ENCODE measurements at places on chromosomes 12 and 14.
A peak's percentile ranks its signal among the peaks of the same experiment; 100 is the strongest.

- no peak for DNase-seq
Observed at GRCh38 chr14:92624764-92625163, 111.2 kb downstream of the RIN3 start.

DNA sequence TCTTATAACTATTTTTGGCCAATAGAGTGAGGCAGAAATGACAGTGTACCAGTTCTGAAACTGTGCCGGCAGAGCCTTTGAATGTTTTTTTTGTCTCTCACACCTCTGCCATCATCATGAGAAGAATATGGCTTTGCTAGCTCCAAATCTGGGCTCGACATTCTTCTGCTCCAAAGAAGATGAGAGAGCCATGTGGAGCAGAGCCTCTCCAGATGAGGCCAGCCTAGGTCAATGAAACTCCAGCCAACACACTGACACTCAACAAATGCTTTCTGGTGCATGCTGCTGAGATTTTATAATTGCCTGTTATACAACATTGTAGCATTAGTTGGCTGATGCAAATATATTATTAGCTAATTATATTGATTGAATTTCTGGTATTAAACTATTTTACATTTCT is 154.7 kb downstream of the SLC38A4 start:
- no peak for DNase-seq

GRCh38 chr12:65938807-65939206 is 114.5 kb downstream of the HMGA2 start:
- DNase-seq = no peak

DNA sequence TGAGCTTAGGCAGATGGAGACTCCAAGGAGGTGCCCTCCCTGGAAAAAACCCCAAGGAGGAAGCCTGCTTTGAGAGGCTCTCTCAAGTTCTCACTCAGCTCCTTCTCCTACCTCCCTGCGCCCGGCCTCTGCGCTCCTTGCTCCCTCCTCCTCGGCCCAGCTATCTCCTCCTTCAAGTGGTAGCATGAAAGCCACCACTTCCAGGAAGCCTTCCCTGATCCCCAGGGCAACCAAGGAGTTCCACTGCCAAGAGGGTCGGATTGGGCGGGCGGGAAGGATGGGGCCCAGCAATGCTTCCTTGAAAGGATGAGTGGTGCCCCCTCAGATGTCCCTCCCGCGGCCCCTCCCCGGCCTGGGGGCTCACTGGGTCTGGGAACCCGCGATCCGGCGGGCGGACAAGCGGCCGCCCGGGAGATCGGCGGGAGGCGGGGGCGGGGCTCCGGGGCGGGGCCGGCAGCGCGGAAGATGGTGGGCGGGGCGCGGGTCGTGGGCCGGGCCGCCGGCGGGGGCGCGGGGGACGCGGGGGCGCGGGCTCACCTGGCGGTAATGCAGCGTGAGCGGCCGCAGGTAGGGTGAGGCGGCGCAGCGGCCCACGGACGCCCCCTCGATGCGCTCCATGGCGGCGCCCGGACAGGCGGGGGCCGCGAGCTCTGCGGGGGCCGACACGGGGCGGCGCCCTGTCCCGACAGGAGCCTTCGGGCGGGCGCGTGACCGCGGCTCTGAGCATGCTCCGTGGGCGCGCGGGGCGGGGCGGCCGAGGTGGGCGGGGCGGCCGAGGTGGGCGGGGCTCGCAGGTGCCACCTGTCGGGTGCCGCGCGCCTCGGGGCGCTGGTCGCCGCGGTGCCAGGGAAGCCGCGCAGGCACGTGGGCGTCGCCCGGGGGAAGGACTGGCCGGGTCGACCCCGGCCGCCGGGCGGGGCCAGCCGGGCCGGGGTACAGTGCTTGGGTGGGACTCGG is at the start of gene NUDT14:
Gene NUDT14, minus strand, starts transcription at position 721 of the 957 bp plus-strand sequence. Its CDS starts 103 bp downstream, at position 618.
- no peak for DNase-seq

DNA sequence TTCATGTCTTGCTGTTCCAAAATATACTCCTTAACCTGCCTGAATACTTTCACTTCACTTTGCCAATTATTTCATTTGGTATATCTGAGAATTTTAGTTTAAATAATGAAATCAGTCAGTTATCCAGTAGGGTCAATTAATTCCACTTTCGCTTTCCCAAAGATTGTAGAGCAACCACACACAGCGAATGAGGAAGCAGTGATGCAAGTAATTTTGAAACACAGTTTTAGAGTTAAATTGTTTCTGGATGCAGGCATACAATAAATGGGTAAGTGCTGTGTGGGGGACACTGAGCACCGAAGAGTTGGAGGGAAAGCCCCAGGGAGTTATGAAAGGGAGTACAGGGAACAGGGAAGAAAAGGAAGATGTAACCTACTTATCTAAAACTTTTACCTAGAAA is 62.8 kb downstream of the TSHR start:
- DNase-seq = no peak

- DNase-seq = peak; percentile 68
Observed at GRCh38 chr14:68884031-68885030, 91.5 kb upstream of the ZFP36L1 start.

DNA sequence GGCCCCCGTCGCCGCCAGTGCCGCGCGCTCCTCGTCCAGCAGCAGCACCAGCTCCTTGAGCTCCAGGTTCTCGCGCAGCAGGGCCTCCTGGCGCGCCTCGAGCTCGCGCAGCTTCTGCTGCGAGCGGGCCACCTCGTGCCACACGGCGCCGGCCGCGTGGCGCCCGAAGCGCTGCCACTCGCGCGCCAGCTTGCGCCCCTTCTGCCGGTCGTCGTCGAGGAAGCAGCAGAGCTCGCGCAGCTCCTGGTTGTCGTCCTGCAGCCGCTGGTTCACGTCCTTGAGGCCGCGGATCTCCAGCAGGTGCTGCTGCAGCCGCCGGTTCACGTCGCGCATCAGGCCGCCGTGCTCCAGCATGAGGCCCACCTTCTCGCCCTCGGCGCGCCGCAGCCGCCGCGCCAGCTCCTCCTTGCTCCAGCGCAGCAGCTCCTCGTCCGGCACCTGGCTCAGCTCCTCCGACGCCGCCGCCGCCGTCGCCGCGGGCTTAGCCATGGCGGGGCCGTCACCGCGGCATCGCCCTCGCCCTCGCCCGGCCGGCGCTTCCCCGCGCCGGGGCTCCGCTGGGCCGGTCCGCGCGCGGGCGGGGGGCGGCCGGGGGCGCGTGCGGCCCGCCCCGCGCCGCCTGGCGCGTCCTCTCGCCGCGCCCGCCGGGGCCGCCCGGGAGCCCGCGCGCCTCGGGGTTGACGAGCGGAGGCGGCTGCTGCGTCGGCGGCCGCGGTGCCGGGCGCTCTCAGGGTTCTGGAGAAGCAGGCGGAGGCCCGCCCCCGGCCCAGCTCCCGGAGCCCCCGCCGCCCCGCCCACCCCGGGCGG is at the start of gene CCDC85C:
Gene CCDC85C, minus strand, starts transcription at position 737 of the 807 bp plus-strand sequence. Its CDS starts 248 bp downstream, at position 489.
- DNase-seq = no peak

- DNase-seq = no peak
Observed at GRCh38 chr12:19547271-19547671, 108.0 kb downstream of the AEBP2 start.

GRCh38 chr12:3515506-3515905 is 24.5 kb downstream of the PRMT8 start:
- DNase-seq = no peak

DNA sequence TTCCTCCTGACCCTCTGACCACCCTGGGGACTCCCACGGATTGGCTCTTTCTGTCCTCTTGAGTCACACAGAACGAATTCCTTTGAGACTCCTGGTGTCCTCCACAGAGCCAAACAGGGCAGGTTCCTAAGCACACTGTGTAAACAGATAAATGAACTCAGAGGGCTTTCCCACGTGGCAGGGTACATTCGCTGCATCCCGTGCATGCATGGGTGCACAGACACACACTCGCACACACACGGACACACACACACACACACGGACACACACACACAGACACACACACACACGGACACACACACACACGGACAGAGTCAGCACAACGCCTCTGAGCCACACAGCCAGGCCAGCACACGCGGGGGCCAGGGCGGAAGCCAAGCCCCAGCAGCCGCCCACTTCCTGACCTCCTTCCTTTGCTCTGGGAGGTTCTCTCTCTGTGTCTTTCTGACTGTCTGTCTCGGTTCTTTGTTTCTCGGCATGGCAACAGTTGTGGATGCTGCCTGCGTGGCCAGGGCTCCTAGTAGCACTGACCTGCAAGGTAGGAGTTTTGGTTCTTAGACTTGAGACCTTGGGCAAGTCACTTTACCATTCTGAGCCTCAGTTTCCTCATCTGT is 706 bp downstream of the CRACR2A start:
- DNase-seq = no peak

GRCh38 chr12:133105620-133106019 is 24.5 kb downstream of the ZNF891 start:
- no peak for DNase-seq

- DNase-seq = no peak
Observed at GRCh38 chr14:88204221-88204620, 118.8 kb downstream of the KCNK10 start.

GRCh38 chr12:12214635-12215131 is 52.2 kb downstream of the LRP6 start:
- no peak for DNase-seq

DNA sequence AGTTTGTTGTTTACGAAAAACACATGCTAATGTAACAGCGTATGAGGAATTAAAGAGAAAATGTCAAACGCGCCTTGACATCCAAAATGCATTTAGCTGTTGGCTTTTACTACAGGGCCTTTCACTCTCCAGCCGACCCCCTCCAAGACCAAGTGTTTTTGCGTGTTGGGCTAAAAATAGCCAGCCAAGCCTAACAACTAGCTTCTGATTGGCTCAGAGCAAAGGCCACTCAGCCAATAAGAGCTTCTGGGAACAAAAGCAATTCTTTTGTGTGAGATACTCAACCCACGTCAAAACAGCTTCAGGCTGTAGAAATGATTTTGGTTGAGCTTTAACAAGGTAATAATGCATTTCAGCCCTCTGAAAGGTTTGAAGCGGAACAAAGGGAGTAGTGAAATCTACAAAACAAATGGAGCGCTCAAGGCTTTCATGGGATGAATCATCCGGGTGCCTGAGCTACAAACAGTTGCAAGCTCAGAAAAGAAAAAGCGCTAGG is 198.7 kb upstream of the DCN start:
- no peak for DNase-seq

DNA sequence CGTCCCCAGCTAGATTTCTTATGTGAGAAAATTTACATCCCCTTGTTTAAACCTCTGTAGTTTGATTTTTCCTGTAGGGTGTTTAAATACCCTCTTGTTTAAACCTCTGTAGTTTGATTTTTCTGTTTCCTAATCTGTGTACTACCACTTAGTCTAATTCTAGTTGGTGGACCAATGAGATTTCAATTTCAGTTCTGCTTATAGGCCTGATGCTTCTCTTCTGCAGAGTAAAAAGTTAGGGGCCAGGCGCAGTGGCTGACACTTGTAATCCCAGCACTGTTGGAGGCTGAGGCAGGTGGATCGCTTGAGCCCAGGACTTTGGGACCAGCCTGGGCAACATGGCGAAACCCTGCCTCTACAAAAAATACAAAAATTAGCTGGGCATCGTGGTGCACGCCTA is 11.5 kb downstream of the UBC start:
- no peak for DNase-seq

GRCh38 chr14:96410119-96410518 is 18.2 kb downstream of the AK7 start:
- DNase-seq = no peak

DNA sequence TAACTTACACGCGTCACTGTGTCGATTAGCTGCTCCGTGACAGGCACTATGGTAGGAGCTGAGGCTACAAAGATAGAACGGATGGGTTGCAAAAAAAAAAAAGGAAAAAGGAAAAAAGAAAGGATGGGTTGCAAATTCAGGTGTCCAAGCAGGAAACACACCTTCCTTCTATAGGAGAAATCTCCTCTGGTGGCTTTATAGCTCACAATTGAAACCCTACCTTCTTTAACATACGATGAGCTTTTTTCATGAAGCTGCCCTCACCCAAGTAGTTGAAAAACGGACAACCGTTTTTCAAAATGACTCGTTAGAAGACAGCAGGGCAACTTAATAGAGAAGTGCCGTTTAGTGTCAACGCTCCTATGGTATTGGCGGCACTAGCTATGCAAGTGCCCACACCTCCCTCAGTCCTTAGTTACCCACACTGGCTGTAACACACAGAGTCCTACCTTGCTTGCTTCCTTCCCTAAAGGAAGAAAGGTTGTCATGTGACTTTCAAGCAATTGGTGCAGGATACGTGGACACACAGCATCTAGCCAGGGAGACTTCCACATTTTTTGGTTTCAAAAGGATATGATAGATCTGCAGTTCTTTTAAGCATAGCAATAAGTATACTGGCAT is 682 bp upstream of the TRIP11 start:
- no peak for DNase-seq

DNA sequence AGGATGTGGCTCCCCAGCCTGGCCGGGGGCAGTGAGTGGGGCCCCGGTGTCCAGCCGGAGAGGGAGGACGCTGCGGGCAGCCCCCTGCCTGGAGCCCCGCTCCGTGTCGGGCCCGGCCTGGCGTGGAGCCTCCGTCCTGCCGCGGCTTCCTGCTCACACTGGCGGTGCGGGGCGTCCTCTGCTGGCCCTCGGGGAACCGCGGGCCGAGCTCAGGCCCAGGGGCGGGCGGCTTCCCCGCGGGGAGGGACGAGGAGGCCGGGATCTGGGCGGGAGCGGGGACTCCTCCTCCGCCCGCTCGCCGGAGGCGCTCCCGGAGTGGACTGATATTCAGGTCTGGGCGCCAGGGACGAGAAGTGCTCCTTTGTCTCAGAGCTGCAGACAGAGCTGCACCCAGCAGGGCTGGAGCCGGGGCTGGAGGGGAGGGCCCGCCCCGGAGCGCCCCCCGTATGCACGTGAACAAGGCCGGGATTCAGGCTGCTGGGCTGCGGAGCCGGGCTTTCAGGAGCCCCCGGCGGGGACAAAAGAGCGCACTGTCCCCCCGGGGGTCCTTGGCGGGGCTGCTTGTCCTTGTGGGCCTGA is 2.2 kb downstream of the MMP17 start:
- no peak for DNase-seq

DNA sequence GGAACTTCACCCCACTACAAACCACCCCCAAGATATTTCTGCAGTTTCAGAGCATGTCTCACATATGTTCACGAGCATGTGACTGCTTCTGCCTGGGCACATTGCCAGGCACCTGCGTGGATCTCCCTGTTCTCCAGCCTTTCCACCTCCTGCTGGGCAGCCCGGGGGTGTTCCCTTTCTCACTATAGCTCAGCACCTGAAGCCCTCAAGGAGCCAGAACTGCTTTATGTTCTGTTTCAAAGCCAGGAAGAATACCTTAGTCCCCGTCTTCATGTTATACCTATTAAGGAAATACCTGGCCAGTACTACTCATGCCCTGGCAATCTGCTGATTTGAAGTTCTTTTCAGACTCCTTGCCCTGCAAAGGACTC is 4.2 kb upstream of the FGF6 start:
- DNase-seq = no peak

DNA sequence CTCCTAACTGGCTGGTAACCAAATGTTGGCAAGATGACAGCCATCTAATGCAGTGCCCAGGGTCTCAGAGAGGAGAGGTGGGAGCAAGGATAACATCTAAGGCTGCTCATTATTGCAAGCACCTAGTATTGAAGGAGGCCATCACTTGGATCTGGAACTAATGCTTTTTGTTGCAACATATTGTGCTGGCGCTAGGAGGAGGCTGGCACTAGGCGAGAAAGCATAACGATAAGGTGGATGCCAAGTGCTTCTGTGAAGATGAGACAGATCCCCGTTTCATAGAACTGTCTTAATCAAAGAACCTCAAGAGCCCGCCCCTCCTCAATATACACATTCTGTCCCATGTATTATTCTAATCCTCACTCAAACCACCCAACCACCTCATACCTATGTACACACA is 774.0 kb downstream of the VRK1 start:
- DNase-seq = no peak

All from coronary artery (tissue), 2 donors.